ENCODE measurements at places on chromosomes 7 and 10.

GRCh38 chr7:36066343-36066664, 86.8 kb upstream of the EEPD1 start:
- no peak for DNase-seq

- no peak for DNase-seq
These were observed 2.7 kb upstream of the C7orf25 start for GRCh38 chr7:42914421-42915045.

- DNase-seq = no peak
These were observed 10.4 kb upstream of the FAM170B start for GRCh38 chr10:49144058-49144720.

DNA sequence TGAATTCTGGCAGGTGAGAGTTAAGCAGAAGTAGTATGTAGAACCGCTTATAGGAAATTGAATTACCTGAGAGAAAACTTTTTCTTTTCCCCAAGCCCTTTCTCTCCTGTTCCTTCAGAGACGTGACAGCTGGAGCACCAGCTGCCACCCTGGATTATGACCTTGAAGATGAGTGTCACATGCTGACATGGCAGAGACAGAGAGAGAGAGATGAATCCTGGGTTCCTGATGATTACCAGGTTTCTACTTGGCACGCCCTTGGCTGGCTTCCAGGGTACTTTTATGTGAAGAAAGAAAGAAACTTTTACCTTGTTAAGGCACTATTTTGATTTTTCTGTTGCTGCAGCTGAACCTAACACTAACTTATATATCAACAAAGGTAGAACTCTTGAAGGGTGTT, 99.9 kb downstream of the GPR26 start:
- no peak for DNase-seq

GRCh38 chr10:131631619-131632018, 269.2 kb upstream of the PPP2R2D start:
- no peak for DNase-seq

DNA sequence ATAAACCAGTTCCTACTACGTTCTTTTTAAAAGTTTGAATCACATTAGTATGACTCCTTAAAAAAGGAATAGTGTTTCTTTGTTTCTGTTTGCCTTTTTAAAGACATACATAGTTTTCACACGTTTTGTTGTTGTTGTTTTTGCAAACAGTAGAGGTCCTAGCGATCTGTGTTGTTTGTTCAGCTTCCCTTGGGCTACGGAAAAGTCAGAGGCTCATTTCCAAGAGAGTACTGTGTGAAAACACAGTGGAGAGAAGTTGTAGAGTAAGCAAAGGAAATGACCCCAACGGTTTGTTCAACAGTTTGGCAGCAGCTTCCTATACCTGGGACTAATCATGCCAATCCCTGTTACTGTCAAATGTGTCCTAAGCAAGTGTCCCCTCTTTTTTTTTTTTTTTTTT, 87.1 kb upstream of the STEAP1 start:
- no peak for DNase-seq

GRCh38 chr7:135575296-135575695, 17.6 kb downstream of the NUP205 start:
- no peak for DNase-seq

GRCh38 chr10:44180321-44181168, 204.4 kb downstream of the CXCL12 start:
- no peak for DNase-seq

DNA sequence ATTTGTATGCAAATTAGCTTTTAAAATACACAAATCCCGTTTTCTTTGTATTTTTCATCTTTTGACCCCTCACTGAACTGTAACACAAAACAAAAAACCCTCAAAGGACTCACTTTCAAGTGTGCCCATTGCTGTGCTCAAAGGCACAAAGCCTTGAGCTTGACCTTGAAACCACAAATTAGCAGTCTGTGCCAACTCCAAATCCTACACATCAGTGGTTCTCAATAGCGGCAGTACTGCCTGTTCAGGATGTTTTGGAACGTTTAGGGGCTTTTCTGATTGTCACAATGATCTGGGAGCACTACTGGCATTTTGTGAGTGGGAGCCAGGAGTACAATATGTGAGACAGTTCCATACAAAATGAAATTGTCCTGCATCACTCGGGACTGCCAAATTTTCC, 55.5 kb downstream of the KDM7A start:
- no peak for DNase-seq

- DNase-seq = no peak
These were observed 12.7 kb downstream of the CCDC136 start for GRCh38 chr7:128804484-128804883.

DNA sequence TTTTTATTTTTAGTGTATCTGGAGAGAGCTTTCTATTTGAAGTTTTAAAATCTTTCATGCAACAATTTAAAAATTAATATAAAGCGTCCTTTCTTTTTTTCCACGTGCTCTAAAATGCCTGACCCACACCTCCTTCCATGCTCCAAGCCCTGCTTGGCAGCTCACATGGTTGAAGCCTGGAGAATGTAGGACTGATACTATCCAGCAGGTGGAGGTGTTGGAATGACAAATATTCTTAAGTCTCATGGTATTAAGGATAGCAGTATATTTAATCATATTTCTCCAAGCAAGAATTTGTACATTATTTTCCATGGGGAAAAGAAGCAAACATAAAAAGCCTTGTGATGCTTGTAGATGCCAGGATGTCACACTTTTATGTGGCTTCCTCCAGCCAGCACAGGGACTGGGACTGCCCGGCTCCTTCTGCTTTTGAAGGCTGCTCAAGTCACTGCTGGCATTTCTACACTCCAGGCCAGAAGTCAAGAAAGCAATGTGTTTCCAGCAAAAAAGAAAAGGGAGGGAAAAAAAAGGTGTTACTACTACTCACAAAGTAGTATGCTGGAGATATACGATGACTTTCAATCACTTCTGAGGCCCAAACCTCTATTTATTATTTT, 49.7 kb downstream of the BZW2 start:
- DNase-seq = no peak

All from NCI-H2081 treated with DMSO at 0.1 percent for 48 hours (cell line).